Suppressor macrophage treated with lipopolysaccharide for 1 hour (primary cell): ENCODE measurements at places on chromosomes 4 and X.

DNA sequence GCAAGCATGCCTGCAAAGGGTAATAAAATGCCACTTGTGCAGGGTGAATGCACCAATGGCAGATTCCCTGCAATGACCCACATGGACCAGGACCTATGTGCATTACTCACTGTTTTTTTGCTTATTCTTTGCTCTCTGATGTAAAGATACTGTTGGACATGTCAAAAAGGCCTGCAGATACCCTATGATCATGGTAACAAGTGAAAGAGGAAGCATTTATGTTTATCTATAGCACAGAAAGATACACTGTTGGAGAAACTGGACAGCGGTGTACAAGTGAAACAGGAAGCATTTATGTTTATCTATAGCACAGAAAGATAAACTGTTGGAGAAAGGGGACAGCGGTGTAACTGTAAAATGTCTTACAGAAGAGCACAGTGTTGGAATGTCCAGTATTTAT, 127.5 kb downstream of the PAPSS1 start:
- no peak for DNase-seq

- DNase-seq: peak; percentile 11
Observed at GRCh38 chrX:150005027-150005426, 66.7 kb upstream of the EOLA2 start.

- no peak for DNase-seq
Observed at GRCh38 chr4:38292529-38292928, 332.3 kb downstream of the PTTG2 start.

DNA sequence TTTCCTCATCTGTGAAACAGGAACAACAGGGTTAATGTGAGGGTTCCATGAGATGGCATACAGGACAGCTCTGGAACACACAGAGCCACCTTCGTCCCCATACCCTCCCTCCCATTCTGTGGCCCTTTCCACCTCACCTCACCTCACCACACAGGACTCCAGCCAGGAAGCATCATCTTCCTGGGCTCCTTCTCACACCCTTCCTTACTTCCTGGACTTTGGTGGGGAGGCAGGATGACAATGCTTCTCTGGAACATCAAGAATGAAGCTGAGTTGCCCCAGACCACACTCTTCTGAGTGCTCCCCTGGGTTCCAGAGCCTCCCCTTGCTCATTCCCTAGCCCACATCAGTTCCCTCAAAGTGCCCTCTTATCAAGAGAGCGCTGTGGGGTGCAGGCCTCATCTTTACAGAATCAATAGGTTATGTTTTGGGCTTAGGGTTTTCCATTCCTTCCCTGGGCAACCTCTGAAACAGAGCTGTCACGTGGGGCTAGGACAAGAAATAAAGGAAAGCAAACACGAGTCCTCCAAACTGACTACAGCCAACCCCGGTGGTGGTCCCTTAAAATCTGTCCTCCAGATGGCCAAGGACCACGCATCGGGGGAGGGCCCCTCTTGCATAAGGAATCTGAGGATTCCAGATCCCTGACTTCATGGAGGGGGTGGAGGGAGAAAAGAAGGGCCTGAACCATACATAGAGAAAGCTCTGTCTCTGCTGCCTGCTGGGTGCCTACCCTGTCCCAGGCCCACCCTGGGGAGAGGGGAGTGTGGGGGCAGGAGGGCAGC, 74.4 kb upstream of the ATP6AP2 start:
- DNase-seq: no peak

- no peak for DNase-seq
Observed at GRCh38 chr4:54098375-54098774, 1.6 kb upstream of the GSX2 start.

- no peak for DNase-seq
Observed at GRCh38 chr4:101948951-101949350, 158.4 kb downstream of the BANK1 start.

DNA sequence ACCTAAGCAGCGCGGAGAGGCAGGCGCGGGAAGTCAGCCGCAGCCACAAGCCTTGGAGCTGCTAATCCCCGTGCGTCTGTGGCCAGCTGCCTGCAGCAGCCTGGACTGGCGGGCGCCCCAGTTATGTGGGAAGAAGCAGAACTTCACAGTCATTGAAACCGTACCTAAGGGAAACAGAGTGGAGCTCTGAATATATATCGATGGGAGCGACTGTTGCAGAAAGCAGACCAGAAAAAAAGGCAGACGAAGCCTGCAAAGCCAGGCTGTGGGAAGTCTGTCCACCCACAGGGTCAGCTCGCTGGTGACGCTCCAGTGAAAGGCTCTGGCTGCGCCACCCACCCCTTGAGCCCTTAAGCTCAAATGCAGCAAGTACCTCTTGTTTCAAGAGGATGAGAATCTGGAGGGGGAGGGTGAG, 24.7 kb downstream of the KCNE5 start:
- peak; percentile 30 for DNase-seq

- no peak for DNase-seq
Observed at GRCh38 chr4:53189011-53189410, 176.8 kb downstream of the SCFD2 start.

DNA sequence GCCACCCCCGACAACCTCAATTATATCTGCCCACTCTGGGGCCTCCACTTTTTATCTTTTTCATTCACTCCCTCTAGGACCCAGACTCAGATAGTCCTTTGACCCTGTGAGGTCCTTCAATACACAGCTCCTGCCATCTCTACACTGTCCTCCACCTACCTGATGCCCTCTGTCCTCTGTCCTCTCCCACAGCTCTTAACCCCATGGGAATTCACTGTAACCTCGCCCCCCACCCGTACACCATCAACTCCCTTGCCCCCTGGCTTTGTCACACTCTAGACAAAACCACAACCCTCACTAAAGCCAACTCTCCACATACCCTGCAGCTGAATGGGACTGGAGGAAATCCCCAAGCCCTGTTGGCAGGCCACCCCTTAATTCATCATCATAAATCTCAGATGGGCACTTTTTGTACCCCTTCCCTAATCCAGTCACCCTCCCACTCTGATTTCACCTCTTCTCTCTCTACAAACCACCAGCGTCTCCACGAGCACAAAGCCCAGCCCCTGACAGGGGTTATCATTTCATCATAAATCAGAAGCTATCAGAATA, 52.3 kb upstream of the ENPP6 start:
- no peak for DNase-seq

DNA sequence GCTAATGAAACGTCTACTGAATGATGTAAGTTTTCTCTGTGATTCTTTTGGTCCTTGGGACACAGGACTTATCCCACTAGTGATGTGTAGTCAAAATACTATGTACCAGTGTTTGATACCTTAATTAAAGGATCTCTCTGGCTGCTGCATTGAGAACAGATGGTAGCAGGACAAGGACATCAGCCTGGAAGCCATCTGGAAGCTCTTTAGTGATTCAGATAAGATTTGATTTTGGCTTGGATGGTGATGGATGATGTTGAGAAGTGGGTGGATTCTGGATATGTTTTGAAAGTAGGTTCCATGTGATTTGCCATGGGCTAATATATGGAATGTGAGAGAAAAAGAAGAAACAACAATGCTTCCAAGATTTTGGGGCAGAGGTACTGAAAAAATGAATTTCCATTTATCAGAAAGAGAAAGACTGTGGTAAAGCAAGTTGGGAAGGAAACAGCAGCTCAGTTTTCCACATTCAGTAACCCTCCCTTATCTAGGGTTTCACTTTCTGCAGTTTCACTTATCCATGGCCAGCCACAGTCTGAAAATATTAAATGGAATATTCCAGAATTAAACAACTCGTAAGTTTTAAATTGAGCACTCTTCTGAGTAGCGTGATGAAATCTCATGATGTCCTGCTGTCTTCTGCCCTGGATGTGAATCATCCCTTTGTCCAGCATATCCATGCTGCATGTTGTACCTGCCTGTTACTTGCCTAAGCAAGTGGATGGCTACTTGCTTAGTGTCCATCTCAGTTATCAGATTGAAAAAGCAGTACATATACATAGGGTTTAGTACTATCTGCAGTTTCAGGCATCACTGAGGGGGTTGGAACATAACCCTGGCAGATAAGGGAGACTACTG, 15.6 kb downstream of the CD38 start:
- no peak for DNase-seq

GRCh38 chr4:130233377-130234047, 1137.6 kb downstream of the C4orf33 start:
- DNase-seq: no peak

DNA sequence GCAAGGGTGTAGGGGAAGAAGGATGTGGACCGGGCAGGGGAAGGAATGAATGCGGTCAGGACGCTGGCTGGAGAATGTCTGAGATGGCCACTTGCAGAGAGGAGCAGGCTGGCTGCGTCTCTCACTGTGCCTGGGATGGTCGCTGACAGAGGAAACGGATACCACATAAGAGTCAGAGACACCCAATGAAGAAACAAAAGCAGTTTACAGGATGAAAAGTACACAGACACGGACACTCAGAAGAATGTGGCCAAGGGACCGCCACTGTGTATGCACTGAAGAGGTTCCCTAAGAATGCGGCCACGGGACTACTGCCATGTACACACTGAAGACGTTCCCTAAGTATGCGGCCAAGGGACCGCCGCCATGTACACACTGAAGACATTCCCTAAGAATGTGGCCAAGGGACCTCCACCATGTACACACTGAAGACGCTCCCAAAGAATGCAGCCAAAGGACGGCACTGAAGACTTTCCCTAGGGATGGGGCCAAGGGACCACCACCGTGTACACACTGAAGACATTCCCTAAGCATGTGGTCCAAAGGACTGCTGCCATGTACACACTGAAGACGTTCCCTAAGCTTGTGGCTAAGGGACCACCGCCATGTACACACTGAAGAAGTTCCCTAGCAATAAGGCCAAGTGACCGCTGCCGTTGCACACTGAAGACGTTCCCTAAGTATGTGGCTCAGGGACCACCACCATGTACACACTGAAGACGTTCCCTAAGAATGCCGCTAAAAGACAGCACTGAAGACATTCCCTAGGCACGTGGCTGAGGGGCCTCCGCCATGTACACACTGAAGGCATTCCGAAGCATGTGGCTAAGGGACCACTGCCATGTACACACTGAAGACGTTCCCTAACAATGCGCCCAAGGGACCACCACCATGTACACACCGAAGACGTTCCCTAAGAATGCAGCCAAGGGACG, 32.2 kb downstream of the DHRSX start:
- DNase-seq: no peak

GRCh38 chr4:106793933-106794332, 242.2 kb downstream of the DKK2 start:
- DNase-seq: no peak

- DNase-seq: no peak
Observed at GRCh38 chrX:14027036-14027435, 2.7 kb downstream of the GEMIN8 start.

DNA sequence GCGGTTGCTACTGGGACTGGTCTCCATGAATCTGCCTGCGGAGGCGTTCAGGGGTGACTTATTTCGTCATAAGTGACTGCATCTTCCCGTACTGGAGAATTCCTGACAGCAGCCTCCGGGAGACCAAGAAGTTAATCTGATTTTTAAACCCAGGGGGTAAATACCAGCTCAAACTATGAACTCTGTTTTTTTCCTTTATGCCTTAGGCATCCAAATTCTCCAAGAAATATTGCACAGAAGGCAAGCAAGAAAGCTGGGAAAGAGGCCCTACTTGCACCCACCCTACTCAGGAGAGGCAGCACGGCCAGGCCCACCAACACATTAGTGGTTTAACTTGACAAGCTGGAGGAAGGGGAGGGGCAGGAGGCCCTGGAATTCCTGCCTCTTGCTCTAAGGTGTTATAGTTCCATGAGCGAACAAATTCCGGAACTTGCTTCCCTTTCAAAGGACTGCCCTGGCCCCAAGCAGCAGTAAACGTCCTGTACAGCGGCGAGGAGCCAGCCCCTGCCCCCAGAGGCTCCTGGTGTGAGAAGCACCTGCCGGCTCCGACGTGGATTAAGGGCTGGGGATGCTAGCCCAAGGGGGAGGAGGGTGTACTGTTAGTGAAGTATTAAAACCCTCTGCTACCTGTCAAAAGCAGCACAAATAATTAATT, 177.2 kb downstream of the AFAP1 start:
- no peak for DNase-seq

DNA sequence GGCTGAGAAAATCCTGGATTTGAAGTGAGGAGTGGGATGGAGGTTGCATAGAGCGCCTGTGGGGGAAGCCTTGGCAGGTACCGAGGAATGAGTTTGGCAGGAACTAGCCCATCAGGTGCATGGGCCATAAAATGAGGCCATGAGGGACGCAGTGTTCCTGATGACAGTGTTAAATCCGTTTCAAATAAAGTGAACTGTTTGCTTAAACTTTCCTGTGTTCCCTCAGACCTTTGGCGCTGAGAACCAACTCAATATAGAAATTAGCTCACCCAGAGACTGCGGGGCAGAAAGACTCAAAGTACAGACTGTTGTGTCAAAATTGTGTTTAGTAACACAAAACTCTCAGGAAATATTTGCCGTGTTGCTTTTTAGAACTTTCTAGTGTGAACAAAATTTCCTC, 250.0 kb upstream of the NR3C2 start:
- DNase-seq: no peak
